ENCODE measurements at places on chromosomes 7 and 10.

- no peak for DNase-seq
These were observed 533.0 kb downstream of the DNAJB6 start for GRCh38 chr7:157869793-157870192.

DNA sequence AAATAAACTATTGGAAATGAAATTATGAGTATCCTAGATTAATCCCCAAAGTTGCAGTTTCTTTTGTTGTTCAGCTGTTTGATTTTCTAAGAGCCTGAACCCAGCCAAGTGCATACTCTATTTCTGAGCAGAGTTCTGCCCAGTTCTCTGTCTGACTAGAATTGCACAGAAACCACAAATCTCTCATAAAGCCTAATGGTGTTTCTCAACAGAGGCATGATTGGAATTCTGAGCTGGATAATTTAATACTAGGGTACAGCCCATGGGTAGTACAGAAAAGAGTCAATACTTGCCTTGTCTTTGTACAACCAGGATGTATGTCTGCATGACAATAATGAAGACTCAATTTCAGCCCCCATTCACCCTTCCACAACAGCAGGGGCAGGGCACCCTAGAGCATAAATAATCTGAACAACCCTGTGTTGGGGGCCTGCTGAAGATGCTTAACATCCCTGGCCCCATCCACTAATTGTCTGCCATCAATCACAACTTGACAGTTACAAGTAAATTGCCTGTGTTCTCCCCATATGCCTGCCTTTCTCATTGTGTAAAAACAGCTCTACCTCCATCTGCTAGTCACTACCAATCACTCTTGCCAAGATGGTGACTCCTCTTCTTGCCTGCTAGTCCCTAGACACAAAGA lies 114.4 kb downstream of the NPSR1 start:
- DNase-seq = no peak

- no peak for DNase-seq
These were observed 62.2 kb downstream of the PPP1R9A start for GRCh38 chr7:94969434-94970084.

DNA sequence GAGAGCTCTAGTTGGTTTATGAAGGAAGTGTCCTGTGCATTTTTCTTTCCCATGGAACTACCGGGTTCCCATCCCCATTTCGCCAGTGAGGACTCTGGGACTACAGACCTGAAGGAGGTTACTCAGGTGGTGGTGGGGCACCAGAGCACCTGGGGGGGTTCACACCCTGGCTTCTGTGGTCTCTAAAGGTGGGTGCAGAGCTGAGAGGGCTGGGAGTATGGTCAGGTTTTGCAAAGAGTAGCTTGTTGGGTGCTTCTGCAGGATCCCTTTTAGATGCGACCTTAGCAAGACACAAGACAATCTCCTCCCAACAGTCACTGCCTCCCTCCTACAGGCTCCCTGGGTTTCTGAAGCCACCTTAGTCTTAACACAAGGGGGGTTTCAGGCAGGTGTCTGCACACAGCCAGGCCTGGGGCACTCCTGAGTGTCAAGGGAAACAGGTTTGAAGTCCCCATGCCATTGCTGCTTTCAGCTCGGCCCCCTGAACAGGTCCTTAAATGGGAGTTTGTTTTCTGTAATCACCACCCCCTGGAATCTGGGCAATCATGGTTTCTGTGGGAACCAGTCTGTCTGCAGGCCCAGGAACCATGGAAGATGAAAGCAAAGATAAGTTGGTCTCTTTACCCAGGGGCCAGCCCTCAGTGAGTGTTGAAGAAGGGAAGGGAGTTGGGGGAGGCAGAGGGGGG lies 9.9 kb upstream of the CXCL12 start:
- DNase-seq = no peak

GRCh38 chr7:133859231-133859630 lies 267.9 kb upstream of the LRGUK start:
- DNase-seq = no peak

- DNase-seq = no peak
These were observed 21.0 kb upstream of the CSGALNACT2 start for GRCh38 chr10:43117031-43117776.

GRCh38 chr10:72265508-72265907 lies 8.2 kb upstream of the DDIT4 start:
- DNase-seq = no peak

GRCh38 chr10:75651417-75651816 lies 220.0 kb downstream of the LRMDA start:
- no peak for DNase-seq

- no peak for DNase-seq
These were observed 140.0 kb upstream of the PHYHIPL start for GRCh38 chr10:59036311-59037017.

DNA sequence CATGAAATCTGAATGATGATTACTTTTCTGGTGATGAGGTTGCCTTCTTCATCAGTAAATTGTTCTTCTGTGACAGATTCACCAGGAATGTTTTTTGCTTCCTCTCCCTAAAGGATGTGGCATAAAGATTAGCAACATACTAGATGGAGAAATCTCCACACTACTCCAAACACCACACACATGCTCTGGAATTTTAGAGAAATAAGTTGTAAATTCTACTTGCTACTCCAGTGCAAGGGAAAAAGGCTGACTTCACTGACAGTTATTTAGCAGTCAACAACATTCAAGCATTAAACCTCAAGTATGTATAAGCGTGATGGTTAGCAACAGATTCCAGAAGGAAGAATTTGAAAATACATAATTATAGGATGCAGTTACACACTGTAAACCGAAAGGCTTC lies 137.9 kb upstream of the CCDC6 start:
- DNase-seq = no peak

DNA sequence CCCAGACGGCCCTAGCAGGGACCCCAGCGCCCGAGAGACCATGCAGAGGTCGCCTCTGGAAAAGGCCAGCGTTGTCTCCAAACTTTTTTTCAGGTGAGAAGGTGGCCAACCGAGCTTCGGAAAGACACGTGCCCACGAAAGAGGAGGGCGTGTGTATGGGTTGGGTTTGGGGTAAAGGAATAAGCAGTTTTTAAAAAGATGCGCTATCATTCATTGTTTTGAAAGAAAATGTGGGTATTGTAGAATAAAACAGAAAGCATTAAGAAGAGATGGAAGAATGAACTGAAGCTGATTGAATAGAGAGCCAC lies 184 bp downstream of the CFTR start:
- no peak for DNase-seq

DNA sequence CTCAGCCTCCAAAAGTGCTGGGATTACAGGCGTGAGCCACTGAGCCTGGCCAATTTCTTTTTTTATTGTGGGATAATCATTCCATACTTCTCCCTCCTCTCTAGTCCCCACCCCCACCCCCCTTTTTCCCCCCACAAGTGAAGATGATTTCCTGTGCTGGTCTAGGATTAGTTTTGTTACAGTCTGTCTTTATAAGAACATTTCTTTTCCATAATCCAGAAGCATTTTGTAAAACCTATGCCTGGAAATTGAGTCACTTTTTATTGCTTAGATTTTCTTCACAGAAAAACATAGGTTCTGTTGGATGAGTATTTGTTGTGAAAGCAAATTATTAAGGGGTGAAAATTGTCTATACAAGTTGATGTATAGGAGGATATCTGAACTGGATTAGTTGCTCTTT lies 98.9 kb downstream of the KAT6B start:
- DNase-seq = no peak

DNA sequence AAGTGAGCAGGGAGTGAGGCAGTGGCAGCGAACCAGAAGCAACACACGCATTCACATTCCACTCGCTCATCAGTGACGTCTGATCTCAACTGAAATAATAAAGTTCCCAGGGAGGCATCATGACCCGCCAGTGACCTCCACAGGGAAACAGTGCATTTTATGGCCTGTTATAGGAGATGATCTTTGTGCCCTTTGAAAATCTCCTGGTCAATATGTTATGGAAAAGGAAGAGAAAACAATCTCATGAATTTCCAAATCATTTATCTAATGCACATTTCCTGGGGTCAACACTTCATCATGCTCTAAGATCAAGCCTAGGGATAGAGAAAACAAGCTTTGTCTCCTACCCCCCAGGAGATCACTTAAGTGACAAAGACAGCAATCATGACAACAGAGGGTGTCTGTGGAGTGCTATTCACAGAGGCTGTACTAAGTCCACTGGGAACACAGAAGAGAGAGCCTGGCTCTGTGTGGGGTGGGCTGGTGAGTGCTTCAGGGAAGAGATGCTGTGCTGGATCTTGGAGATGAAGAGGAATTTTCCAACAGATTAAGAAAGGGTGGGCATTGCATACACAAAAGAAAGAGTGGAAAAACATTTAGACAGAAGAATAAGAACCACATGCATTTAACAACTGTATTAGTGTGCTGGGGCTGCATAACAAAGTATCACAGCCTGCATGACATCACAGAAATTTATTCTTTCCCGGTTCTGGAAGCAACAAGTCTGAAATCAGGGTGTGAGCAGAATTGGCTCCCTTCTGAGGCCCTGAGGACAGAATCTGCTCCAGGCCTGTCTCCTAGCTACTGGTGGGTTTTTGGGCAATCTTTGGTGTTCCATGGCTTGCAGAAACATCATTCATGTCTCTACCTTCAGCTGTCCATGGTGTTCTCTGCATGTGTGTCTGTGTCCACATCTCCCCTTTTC lies 613.9 kb upstream of the IGFBP3 start:
- no peak for DNase-seq

- DNase-seq = no peak
These were observed 162.8 kb upstream of the BMPER start for GRCh38 chr7:33742521-33742920.

GRCh38 chr10:79077488-79078173 lies 8.9 kb downstream of the ZMIZ1 start:
- DNase-seq = no peak

GRCh38 chr10:43218206-43218950 lies 48.5 kb downstream of the RASGEF1A start:
- no peak for DNase-seq

GRCh38 chr10:72318418-72319262 lies 36.1 kb downstream of the DNAJB12 start:
- DNase-seq = no peak

DNA sequence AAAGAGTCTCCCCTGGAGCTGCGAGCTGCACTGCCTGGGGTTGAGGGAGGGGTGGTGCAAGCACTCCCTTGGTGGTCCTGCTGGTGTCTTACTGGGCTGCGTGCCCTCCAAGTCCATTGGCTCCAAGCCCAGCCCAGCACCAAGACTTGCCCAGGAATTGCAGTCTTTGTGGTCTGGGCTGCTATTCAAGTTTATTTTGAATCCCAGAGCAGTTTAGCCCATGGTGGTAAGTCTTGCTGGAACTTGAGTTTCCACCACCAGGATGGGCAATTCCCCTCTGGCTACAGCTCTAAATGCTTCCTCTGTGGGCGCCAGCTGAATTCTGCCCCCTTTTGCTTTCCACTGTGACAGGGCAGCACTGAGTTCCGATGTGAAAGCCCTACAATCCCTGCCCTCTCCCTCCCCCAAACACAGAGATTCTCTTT lies 25.1 kb downstream of the GALNT11 start:
- DNase-seq = no peak

- DNase-seq = no peak
These were observed 5.2 kb upstream of the IGF2BP3 start for GRCh38 chr7:23475576-23475839.

- no peak for DNase-seq
These were observed 8.1 kb downstream of the TMEM120A start for GRCh38 chr7:75986147-75986781.

- DNase-seq = no peak
These were observed 3.5 kb downstream of the ANKRD1 start for GRCh38 chr10:90917238-90917967.

DNA sequence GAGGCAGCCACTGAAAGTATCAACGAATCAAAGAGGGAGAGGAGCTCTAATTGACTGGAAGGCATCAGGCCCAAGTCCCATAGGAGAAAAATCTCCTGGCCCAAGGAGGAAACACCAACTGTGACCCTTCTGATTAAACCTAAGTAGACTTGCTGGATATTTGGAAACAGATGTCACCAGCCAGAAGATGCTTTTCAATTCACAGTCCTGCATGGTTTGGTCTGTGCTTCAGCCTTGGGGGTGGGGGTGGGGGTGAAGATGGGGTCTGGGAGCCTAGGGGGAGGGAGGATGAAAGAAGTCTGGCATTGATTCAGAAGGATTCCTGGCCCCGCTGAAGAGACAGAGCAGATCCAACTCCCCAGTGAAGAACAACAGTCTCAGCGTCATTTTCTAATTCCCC lies 623.7 kb downstream of the PARD3 start:
- no peak for DNase-seq

DNA sequence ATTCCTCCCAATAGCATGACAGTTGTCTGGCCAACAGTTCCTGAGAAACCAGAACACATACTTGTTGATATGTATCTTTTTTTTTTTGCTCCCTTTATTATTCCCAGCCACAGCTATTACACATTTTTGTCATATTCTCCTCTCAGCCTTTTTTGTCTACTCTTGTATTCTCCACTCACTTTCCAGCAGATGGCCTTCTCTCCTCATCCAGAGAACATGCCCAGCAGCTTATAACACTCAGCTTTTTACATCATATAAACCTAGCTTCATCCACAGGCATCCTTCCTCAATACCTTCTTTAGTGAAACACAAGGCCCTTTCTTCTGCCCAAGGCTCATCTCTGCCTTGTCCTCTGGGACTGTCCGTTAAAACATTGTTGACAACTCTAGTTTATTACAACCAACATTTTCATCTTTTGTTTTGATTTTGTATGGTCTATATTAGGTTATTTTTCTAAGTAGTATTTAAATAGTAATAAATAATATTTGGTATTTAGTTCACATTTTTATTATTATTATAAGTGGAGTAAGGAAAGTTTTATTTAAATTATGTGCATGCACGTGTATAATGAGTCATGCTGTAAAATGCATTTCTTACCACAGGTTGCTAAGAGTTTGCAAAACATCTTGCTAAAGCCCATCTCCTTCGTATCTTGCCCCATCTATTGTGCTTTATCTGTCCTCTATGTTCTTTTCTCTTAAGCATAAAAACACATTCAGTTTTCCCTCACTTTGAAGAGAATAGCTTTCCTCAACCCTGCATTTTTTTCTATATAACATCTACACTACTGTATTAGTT lies 101.5 kb downstream of the ORC5 start:
- no peak for DNase-seq

DNA sequence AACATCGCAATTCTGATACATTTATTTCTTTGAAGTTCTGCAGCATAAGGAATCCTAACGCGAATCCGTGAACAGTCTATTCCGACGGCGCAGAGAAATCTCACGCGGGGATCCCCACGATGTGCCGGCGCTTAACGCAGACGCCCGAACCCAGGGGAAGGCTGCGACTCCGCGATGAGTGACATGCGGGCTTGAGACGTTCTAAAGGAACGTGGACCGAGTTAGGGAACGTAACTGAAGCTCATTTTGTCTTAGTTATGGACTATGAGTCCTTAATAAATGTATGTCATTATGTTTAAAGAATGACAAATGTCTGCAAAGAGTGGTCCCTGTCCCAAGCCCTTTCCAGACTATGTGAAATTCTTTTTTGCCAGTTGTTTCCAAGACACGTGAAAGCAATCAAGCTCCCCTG lies 995 bp upstream of the PARD3 start:
- no peak for DNase-seq

DNA sequence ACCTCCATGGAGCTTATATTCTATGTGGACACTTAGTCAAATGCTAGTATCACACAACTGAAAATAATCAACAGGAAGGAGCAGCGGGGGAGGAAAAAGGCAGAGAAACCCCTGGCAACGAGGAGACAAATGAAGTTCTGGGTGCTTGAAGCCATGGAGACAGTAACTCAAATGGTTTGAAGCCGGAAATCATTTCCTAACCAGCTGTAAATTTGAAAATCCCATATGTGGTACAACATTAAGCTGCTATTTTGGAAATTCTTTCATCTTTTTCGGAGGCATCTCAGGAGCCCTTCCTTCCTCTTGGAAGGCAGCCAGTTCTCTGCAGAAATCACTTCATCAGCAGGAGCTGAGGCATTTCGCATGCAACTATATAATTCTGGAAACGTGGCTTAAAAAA lies 91.4 kb downstream of the PPP1R3C start:
- DNase-seq = no peak

GRCh38 chr10:122232769-122233168 lies 38.3 kb upstream of the BTBD16 start:
- DNase-seq = no peak

Measured in NCI-H526 treated with DMSO at 0.1 percent for 48 hours (cell line).